ENCODE measurements at places on chromosomes 5 and 9.

DNA sequence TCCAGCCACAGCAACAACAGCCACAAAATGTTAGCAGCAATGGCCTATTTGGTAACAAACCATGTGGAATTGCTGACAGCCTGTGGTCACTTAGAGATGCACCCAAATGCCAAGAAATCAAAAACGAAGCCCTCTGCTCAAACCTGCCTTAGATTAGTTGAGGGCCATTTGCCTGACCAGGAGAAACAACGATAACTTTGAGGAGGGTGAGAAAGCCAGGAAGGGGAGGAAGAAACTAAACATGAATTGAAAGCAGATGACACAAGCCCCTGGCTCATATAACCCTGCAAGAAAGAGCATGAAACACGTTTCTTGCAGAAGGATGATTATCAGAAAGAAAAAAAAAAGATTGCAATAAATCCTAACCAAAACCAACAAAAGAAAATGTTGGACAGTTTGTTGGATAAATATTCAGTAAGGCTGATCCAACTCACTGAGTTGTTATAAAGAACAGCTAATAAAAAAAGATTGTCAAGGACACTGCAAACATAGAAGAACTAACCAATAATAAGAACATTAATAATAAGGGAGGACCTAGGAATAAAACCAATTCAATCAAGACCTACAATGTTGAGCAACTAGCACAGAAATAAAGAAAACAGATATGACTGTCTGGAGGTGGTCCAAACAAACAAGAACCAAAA, 140.5 kb upstream of the SLC30A5 start:
- DNase-seq: no peak

DNA sequence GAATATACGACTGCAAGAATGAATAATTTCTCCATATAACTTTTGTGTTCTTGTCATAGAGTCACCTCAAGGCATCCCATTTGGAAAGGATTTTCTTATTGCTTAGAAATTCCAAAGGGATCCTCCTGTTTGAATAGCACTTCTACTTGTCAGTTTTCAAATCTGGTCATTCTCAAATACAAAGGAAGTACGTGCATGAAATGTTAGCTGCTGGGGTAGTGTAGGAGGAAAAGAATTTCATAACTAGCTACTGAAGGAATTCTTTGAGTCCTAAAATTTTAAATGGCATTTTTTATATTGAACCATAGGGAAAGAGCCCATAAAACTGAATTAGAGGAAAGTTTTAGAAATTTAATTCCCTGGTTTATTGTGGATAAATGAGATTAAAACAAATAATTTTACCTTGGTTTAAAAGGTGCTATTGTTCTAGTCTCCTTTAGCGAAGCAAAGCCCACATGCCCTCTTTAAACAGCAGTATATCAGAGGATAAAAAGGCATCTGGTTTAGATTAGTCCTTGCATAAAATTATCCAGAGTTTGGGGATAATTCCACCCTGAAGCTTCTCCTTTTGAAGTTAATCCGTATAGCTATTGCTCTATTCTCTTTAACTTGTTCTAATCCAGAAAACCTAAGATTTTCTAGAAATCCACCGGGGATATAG, 2.0 kb upstream of the MPDZ start:
- DNase-seq: no peak

DNA sequence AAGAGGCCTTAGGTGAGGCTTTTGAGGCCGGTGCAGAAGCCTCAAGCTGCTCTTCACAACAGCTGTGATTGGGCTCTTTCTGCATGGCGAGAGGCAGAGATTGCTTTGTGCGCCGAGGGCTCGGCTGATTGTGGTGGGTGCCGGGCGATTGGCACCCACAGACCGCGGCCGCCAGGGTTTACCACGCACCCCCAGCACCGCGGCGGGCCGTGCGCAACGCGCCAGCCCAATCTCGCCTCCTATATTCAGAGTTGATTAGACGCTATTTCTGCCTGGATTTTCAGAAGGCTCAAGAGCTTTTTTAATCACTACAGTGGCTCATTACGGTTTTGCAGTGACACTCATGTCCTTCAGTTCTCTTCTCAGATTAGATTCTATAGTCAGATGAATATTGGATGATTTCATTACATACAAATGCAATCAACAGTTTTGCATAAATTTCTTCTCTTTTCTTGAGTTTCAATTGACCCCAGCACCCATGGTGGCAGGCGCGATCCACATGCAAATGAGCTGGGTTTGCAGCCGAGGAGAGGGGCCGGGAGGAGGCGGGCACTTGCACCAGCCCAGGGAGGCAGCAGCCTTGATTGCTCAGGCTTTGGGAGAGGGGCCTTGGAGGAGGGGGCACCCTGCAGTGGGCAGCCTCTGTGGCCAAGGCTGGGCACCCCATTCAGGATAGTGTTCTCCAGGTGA, 33.8 kb upstream of the PTGS1 start:
- DNase-seq: no peak

DNA sequence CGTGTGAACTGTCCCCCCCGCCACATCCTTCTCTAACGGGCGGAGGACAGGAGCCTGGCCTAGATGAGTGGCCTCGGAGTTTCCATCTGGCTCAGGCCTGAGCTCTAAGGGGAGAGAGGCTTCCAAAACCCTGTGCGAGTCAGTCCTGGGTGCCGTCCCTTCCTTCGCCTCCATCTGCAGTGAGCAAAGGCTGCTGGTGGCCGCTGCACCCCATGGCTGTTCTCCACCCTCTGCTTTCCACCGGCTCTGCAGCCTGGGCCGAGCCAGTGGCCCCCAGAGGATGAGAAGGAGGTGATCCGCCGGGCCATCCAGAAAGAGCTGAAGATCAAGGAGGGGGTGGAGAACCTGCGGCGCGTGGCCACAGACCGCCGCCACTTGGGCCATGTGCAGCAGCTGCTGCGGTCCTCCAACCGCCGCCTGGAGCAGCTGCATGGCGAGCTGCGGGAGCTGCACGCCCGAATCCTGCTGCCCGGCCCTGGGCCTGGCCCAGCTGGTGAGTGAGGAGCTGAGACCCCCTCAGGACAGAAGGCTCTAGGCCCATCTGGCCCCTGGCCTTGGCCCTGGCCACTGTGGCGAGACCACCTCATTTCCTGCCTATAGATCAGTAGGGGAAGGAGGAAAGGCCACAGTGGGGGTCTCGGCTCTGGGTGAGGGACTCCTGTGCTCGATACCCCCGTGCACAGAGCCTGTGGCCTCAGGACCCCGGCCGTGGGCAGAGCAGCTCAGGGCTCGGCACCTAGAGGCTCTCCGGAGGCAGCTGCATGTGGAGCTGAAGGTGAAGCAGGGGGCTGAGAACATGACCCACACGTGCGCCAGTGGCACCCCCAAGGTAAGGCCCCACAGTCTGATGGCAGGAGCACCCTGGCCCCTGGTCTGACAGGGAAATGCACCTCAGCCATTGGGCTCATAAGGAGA, 3.0 kb downstream of the PKN3 start:
- DNase-seq: no peak

DNA sequence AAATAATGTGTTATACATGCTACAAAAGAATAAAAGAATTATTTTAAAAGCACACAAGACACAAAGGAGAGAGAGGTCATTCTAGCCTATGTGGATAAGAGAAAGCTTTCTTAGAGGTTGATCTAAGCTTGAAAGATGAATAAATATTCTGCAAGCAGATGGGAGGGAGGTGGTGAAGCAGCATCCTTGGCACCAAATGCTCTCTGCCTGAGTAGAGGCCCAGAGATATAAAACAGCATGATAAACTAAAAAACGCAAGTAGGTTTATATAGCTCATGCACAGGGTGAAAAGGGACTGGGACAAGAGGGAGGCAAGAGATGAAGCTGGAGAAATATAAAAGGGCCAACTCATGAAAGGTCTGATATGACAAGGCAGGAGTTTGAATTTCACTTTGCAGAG, 283.2 kb upstream of the POU5F2 start:
- no peak for DNase-seq

- DNase-seq: peak; percentile 88
Observed at GRCh38 chr5:151664694-151665585, 21.8 kb downstream of the SPARC start.

DNA sequence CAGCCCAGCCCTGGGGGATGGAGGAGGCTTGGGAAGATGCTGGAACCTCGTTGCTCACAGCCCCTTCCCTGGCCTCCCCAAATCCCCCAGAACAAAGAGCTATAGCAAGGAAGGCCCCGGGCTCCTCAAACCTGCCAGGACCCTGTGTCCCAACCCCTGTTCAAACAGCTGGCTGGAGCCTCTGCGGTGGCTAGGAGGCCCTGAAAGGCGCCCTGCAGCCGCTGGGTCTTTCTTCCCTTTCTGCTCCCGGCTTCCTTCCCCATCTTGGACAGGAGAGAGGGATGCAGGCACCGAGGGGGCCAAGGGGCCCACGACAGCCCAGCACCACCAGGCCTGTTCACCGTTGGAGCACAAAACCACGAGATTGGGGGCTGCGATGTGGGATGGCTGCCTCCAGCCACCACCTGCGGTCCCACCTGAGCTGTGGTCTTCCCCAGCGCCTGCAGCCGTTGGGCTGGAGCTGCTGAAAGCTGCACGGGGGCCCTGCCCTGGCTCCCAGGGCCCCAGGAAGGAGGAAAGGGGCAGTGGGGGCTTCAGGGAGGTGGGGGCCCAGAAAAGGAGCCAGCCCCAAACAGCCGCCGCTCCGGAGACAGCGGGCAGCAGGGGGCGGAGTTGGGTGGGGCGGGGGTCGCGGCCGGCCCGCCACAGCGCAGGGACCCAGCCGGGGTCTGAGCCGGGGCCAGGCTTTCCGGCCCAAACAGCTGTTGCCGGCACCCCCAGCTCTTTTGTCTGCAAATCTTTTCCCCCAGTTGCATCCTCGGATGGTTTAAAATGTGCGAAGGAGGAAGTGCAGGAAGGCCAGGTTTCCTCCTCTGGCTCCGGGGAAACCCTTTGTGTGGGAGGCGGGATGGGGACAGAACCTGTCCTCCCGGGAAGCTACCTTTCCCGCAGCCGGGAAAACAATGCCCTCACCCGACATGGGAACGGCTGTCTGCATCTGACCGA, 16.1 kb downstream of the NOTCH1 start:
- no peak for DNase-seq

DNA sequence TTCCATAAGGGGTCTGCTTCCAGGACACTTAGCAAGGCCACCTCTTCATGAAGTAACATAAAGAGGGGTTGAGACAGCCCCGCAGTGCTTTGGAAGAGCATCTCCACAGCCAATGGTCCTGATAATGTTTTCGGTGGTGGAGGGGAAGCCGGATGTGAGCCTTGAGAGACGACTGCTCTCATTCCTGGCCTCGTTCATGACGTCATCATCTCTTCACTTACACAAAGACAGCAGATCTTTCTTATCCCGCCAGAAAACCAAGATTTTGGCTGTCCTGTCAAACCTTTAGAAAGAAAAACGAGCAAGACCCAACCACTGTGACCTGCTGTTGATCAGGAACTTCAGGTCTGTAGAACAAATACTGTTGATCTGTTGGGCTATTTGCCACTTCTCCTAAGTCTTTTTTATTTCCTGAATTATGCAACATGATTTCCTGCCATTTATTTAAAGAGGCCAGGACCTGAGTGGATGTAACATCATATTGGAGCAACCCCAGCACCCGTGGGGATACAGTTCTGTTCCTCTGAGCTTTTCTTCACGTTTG, 89.0 kb upstream of the IRX2 start:
- no peak for DNase-seq

DNA sequence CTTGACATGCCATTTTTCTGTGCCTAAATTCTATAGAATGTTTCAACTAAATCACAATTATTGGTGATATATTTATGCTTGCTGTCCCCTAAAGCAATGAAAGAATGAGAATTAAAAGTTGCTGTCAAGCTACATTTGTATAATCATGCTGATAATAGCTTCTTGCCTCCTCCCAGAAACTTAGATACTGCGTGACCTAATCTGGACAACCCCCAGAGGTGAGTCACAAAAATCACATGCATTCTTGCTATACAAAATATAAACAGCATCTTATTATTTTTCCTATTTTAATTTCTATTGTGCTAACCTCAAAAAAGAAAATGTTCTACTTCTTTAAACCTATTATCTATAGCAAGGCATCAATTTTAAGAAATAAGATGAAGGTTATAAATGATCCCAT, 995.8 kb upstream of the ACO1 start:
- DNase-seq: no peak

- no peak for DNase-seq
Observed at GRCh38 chr5:140205952-140206351, 31.0 kb downstream of the CYSTM1 start.

DNA sequence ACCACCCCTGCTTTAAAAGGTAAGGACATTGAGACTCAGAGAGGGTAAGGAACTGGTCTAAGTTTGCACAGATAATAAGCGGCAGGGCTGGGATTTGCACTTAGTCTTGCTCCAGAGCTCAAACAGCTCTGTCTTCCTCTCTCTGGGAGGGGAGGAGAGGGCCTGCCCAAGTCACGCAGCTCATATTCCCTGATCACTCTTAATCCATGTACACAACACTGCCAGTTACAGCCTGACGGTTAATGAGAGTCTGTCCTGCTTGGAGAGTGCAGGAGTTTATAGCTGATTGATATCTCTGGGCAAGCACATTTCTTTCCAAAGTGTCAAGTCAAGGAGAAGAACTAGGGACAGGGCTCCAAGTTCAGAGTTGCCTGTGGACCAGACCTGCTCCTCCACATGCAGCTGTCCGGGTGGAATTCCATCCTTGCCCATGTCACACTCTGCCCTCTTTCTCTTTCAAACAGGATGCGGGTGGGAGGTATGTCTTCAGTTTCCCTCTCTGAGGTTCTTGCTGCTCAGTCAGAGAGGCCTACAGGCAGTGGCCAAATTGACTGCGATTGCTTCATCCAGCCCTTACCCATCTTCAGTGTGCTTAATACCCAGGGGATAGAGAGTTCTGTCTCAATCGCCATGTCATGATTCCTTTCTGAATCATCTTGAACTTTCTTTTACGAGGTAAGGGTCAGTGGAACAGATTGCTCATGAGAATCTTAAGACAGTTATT, 54.5 kb downstream of the GALNT12 start:
- DNase-seq: peak; percentile 99

- DNase-seq: no peak
Observed at GRCh38 chr5:8726383-8727036, 819.4 kb downstream of the SEMA5A start.

DNA sequence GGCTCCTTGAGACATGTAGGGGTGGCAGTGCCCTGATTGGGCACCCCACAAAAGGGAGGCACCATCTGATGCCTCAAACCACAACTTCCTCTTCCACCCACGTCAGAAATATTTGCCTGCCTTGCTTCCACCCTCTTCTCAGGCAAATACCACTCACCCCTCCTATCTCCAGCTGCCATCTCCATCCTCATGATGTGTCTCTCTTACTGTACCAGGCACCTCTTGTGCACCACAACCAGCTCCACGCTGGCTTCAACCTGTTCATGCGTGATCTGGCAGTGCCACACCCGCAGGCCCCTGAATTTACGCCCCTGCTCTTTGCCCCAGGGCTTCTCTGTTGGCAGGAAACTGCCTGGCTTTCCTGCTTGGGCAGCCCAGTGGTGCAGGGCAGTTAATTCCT, 87.8 kb upstream of the HSPA9 start:
- peak; percentile 13 for DNase-seq

- DNase-seq: peak; percentile 69
Observed at GRCh38 chr5:38316544-38317224, 58.3 kb downstream of the EGFLAM start.

- no peak for DNase-seq
Observed at GRCh38 chr5:97847920-97848631, 665.0 kb upstream of the RIOK2 start.

- DNase-seq: no peak
Observed at GRCh38 chr9:92764381-92764987, at the start of gene BICD2. Gene BICD2, minus strand, starts transcription at chr9:92764833. Its CDS starts 89 bp downstream, at chr9:92764744.

Measured in EH (cell line).